Activated T-cell treated with anti-CD3 and anti-CD28 coated beads, Interleukin-2, amount 50 U/mL, for 24 hours (primary cell): ENCODE measurements at places on chromosomes 1 and 21.

GRCh38 chr1:147245586-147246021 lies 3.1 kb downstream of the CHD1L start:
- DNase-seq = no peak

GRCh38 chr1:160827418-160827817 lies 31.4 kb downstream of the LY9 start:
- no peak for DNase-seq

DNA sequence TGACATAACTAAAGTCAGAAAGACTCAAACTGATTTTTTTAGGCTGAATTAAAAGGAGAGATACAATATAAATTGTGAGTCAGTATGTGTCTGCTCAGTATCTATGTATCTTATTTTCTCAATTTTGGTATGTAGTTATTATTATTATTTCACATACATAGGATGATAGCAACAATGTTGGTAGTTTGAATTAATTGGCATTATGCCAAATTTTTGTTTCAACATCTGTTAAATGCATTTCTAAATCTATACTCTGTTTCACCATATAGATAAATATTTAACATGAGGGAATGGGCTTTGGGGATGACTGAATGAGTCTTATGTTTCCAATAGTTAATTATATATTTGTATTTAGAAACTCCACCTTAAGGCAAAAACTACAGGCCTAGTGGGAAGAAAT lies 12.6 kb upstream of the HMCN1 start:
- no peak for DNase-seq

DNA sequence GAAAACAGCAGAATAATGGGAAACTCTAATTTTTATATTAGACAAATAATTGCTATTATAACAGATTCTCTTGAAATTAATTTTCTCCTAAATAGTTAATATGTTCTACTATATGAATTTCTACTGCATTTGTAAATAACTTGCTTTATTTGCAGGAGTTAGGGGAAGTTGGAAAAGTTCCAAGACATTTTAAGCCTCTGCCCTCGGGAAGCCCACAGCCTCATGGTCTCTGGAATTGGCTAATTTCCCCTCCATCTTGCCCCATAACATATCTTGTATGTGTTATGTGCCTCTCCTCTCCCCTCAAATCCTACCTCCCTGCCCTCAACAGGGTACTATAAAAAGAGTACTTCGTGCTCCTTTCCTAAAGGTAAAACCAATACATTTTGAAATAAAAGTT lies 271.4 kb upstream of the NR5A2 start:
- no peak for DNase-seq

DNA sequence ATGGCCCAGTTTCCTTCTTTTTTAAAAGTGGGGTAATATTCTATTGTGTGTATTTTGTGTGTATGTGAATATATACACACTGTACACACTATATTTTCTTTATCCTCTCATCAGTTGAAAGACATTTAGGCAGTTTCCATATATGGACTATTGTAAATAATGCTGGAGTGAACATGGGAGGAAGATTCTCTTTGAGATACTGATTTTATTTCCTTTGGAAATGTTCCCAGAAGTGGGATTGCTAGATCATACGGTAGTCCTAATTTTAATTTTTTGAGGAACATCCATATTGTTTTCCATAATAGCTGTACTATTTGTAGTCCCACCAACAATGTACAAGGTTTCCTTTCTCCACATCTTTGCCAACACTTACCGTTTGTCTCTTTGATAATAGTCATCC lies 51.0 kb downstream of the F3 start:
- no peak for DNase-seq

GRCh38 chr1:19360016-19360415 lies 47.9 kb downstream of the SLC66A1 start:
- no peak for DNase-seq

- DNase-seq = no peak
These were observed 179.9 kb upstream of the ZC3H12A start for GRCh38 chr1:37294529-37294928.

- no peak for DNase-seq
These were observed 355.8 kb downstream of the GPATCH2 start for GRCh38 chr1:217274927-217275654.

DNA sequence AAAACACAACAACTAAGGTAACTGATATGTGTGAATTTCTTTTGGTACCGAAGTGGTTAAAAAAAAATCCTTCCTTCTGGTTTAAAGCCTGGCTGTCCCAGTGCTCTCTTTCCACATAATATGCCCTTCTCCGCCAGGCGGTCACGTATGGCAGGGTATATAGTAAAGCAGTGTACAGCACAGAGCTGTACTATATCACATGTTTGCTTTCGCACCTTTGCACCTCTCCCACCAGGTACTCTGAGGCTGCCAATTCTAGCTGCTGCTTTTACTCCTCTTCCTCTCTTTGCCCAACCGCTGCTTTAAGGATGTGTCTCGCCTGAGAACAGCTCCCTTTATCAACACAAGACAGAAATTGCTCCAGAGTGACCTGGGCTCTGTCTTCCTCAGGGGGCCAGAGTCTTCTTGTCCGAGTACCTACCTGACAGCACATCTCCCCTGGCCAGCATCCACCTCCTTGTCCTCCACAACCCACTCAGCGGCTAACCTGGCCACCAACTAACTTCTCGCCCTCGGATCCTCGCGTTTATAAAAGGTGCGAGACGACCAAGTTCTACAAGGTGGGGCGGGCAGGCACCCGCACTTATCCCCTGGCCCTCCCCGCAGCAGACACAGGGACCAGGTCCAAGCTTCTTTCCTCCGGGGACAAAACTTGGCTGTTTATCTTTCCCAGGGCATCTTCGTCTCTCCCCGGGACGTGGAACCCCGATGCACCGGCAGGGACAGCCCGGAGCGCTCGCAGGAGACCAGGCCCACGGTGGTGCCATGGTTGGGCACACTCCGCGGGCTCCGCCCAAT lies 1.6 kb downstream of the COLGALT2 start:
- DNase-seq = no peak

DNA sequence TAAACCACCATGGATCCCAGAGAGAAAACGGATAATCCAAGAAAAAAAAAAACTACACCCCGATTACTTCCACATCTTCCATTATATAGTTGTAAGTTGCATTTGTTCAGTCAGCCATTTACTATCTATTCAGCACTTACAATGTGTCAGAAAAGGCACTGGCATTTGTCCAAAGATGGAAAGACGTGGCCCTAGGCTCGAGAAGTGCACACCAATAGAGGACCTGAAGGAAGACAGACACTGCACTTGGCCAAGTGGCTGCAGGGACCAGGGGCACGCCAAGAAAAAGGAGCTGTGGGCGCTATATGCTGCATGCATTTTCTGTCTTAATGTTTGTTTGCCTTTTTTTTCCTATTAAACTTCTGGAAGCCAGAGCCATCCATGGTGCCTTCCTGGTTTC lies 45.2 kb upstream of the LYST start:
- DNase-seq = no peak

GRCh38 chr1:41412748-41413147 lies 51.5 kb downstream of the FOXO6 start:
- DNase-seq = no peak

GRCh38 chr1:22815421-22816066 lies 104.9 kb downstream of the EPHB2 start:
- DNase-seq = no peak

GRCh38 chr21:34834290-34834689 lies 165.5 kb downstream of the CLIC6 start:
- no peak for DNase-seq

GRCh38 chr1:230335861-230336522 lies 90.1 kb downstream of the PGBD5 start:
- DNase-seq = no peak

- no peak for DNase-seq
These were observed 22.6 kb downstream of the BTG2 start for GRCh38 chr1:203327684-203328457.

GRCh38 chr1:236089046-236089773 lies 24.3 kb upstream of the NID1 start:
- DNase-seq = no peak

DNA sequence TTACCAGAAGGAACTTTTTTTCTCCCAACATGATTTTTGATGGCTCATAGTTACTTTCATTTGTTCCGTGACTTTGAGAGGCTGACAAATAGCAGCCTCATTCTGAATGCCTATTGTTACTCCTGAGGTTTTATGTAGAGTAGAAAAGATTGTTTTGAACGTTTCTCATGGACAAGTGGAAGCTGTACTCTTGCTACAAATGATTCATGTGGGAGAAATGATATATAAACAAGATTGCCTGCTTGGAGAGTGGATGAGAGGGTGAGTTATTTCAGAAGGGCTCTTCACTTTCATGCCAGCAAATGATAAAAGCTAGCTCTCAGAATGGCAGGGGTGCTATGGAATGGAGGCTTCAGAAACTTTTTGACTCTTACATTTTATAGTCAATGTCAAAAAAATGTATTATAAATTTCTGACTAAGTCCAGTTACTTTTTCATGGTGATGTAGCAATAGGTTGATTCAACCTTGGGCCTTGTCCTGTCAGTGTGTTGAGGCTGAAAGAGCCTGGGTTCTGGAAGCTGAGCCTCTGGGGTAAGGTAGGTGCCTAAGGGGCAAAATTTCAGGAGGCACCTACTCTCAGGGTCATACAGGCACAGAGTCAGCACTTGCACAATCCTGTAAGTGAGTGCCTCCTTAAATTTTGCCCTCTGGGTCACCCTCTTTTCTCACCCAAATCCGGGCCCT lies 19.4 kb downstream of the JUN start:
- DNase-seq = no peak

- peak; percentile 28 for DNase-seq
These were observed 125.6 kb upstream of the ADAR start for GRCh38 chr1:154733621-154734020.

GRCh38 chr1:183239793-183240525 lies 53.9 kb downstream of the LAMC2 start:
- no peak for DNase-seq
